ENCODE measurements at places on chromosomes 7 and 10.

DNA sequence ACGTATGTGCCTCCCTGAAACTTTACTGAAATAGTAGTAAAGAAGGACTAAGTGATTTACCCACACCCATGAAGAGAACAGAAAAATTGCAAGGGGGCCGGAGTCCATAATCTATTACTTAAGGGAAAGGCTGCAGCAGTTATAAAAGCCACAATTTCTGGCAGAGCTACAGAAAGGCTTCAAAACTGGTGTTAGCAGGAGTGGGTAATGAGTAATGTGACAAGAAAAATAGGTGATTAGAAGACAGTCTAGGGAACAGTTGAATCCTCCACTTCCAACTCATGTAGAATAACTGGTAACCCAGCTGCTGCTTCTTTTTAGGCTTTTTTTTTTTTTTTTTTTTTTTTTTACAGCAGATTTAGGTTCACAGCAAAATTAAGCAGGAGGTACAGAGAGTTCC, 413.3 kb downstream of the SFMBT2 start:
- DNase-seq, result no peak

GRCh38 chr7:129162732-129163131, 18.2 kb downstream of the TSPAN33 start:
- DNase-seq, result no peak

GRCh38 chr7:116315293-116315692, 105.0 kb downstream of the TES start:
- DNase-seq, result peak; percentile 88

DNA sequence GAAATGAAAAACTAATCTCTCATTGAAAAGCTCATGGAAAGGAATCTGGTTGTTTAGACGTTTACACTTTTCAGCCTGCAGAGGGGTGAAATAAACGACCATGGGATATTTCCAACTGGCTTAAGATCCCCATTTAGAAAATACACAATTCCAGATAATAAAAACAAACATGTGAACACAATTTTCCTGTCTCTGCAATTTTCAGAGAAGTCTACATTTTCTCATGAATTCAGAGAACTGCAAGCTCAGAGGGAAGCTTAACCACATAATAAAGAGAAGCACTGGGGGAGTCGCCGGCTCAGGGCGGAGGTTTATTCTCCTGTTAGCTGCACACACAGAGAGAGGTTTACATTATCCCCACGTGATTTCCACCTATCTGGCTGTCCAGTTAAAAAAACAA, 215.2 kb downstream of the FANK1 start:
- DNase-seq, result no peak

DNA sequence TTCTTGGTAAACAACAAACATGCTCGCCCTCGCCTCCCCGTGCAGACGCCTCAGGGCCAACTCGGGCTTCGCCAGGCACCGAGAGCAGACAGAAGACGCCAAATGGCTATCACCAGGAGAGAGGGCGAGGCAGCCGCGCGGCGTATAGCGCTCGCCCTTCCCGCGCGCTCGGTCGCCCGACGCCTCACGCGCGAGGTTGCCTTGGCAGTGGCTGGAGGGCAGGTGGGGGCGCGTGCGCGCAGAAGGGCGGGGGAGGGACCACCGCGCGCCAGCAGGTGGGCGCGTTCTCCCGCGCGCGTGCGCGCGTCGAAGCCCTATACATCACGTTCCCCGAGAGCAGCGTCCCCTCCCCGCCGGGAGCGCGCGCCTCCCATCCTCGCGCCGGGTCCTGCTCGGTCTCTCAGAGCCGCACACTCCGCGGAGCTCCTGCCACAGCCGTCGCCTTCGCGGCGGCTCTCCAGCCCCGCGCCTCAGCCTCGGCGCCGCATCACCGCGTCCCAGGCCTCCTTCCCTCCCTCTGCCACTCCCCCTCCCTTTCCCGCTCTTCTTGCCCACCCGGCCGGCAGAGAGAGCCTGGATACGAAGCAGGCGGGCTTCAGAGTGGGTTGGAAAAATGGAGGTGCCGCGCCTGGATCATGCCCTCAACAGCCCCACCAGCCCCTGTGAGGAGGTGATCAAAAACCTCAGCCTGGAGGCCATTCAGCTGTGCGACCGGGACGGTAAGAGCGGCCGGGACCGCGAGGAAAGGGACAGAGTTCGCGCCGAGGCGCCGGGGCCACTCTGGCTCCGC, at the start of gene PHYHIPL:
PHYHIPL (plus strand) TSS at position 403 of the 790 bp plus-strand sequence; CDS start at position 614, 211 bp downstream.
- DNase-seq, result peak; percentile 1

DNA sequence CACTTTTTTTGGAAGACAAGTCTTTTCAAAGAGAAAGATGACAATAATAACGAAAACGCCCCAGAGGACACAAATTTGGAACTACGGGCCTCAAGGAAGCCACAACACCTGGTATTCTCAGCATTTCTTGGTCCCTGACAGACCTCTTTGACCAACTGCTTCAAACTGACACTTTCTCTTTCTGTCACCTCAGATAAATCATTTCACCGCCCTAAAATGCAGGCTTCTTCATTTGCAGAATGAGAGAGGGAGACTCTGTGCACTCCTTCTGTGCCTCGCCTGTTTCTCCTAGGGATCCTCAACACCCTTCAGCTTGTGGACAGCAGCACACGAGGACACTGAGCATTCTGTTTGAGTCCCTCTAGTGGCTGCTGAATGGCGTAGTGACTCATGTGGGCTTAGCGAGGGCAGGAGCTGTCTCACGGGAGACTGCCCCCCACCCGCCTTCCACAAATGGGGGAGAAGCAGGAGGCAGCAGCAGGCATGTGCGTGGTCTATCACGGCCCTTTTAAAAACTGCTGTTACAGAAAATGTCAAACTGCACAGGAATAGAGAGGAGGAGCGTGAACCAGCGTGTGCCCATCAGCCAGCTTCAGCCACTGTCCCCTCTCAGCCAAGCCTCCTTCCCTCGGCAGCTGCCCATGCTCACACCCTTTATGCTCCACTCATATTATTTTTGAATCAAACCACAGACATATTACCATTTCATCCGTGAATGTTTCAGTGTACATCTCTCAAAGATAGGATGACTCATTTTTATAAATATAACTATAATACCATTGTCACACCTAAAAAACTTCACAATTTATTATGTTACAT, 41.4 kb downstream of the GSDME start:
- DNase-seq, result peak; percentile 90

GRCh38 chr10:129523723-129524316, 56.8 kb downstream of the MGMT start:
- DNase-seq, result no peak

GRCh38 chr10:102644066-102644645, at the start of gene TRIM8:
Gene TRIM8, plus strand, starts transcription at chr10:102644479. Its CDS starts 139 bp downstream, at chr10:102644618.
- peak; percentile 56 for DNase-seq

DNA sequence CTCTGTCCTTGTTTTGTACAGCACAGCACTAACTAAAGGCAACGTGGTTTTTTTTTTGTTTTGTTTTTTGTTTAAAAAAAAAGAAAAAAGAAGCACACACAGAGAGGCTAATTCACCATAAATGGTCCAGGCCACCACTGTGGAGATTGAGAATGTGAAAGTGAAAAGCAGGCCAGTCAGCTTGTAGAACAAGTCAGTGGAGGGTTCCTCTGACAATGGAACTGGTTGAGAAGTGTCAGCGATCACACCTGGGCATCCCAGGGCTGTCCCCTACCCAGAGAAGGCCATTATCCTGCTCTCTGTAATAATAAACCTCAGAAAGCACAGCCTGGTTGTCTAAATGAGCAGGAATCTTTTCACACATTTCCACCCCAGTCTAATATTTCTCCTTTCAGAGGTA, 119.6 kb upstream of the ZNF438 start:
- DNase-seq, result no peak

DNA sequence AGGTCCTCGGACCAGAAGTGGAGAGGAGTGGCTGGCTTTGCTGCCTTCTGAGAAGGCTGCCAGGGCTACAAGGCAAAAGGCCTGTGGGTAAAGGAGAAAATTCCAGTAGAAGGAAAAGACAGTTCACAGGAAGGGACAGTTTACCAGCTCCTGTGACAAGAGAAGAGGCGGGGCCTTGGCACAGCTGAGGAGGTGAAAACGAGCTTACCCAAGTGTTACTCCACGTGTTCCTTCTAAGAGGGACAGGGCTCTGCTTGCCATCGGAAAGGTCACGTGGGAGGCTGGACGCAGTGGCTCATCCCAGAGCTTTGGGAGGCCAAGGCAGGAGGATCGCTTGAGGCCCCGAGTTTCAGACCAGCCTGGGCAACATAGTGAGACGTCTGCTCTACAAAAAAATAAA, 129.4 kb upstream of the ZNF746 start:
- no peak for DNase-seq

DNA sequence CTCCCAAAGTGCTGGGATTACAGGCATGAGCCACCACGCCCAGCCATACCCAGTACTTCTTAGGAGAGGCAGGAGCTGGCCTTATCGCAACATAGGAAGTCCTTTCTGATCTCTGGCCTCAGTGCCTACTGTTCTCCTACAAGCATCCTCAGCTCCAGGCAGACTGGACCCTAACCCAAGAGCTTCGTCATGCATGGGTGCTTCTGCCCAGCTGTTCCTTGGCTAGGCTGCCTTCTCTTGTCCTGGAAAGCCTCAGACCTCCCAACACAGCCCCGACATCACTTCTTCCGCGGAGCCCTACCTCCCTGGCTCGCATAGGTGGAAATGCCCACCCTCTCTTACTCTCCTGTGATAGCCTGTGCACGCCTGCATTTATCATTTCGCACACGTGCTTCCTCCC, 15.8 kb downstream of the BCL7B start:
- DNase-seq, result no peak

DNA sequence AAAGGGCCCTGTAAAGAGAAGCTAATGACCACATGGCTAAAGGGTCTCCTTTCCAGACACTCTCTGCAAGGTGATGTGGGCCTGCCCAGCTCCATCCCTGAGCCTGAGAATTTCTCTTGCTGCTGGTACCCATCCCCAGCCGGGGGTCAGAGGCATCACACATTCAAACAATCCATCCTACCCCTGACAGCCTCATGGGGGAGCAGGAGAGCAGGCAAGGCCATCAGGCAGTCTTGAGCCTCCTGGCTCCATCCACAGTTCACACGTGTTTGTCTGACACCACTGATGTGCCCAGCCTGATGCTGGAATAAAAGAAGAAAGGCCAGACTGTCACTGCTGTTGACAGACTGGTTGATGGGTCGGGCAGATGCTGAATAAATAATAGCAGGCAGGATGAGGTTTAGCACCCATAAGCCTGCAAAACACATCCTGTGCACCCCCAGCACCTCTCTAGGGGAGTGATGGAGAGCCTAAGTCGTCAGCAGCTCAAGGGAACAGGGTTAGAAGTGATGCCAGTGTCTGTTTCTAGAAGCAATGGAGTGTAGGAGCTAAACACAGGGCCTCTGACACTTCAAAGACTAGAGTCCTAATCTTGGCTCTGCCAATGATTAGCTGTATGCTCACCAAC, 43.5 kb downstream of the TLL2 start:
- peak; percentile 44 for DNase-seq

- DNase-seq, result no peak
Measured at GRCh38 chr7:47739891-47740290, 158.0 kb upstream of the TNS3 start.

DNA sequence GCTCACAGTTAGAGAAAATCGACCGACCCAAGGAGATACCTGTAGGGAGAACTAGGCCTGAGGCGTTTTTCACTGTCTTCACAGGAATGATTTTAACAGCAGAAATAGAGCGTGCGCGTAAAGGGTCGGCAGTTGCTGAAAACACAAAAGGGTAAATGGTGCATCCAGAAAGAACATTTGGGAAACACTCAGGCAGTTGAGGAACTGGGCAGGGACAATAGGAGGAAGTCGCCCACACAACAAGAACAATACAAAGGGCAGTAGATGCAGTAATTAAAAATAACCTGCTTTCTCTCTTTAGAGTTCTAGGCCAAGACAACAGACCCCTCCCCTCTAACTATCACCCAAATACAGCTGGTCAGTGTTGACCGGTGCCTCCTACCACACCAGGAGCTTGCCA, 126.6 kb downstream of the SORBS1 start:
- no peak for DNase-seq

GRCh38 chr7:18770154-18770811, 274.7 kb downstream of the HDAC9 start:
- no peak for DNase-seq

GRCh38 chr7:117349570-117349969, 26.7 kb upstream of the WNT2 start:
- no peak for DNase-seq

DNA sequence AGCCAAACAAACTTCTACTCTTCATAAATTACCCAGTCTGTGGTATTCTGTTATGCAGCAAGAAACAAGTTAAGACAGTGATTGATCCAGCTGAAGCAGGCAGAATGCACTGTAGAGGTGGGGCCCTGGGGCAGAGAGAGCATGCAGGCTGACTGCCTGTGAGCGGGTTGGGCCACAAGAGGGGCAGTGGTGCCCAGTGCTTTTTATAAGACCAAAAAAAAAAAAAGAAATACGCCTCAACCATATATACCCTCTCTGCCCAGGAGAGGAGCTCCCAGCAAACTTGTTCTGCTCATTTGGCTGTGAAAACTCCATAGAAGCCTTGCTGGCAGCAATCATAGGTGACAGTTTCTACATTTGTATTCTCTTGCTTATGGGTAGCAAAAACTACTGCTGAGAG, 104.7 kb downstream of the SORBS1 start:
- DNase-seq, result no peak
